Activated T-cell treated with anti-CD3 and anti-CD28 coated beads, Interleukin-2, amount 50 U/mL, for 48 hours (primary cell): ENCODE measurements at places on chromosomes 16 and 17.

- DNase-seq = no peak
Measured at GRCh38 chr16:51271156-51271701, 120.2 kb upstream of the SALL1 start.

DNA sequence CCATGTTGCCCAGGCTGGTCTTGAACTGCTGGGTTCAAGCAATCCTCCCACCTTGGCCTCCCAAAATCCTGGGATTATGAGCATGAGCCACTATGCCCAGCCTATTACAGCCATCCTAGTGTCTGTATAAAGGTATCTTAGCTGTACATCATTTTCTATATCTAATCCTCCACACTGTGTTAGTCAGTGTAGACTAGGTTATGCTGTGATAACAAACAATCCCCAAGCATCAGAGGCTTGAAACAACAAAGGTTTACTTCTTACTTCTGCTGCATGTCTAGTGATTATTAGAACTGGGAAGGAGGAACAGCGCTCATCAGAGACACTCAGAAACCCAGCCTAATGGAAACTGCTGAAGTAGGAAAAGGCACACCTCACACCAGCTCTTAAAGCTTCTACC lies 68.1 kb downstream of the ERCC4 start:
- no peak for DNase-seq

GRCh38 chr17:82346342-82347300 lies 12.4 kb upstream of the TEX19 start:
- no peak for DNase-seq

DNA sequence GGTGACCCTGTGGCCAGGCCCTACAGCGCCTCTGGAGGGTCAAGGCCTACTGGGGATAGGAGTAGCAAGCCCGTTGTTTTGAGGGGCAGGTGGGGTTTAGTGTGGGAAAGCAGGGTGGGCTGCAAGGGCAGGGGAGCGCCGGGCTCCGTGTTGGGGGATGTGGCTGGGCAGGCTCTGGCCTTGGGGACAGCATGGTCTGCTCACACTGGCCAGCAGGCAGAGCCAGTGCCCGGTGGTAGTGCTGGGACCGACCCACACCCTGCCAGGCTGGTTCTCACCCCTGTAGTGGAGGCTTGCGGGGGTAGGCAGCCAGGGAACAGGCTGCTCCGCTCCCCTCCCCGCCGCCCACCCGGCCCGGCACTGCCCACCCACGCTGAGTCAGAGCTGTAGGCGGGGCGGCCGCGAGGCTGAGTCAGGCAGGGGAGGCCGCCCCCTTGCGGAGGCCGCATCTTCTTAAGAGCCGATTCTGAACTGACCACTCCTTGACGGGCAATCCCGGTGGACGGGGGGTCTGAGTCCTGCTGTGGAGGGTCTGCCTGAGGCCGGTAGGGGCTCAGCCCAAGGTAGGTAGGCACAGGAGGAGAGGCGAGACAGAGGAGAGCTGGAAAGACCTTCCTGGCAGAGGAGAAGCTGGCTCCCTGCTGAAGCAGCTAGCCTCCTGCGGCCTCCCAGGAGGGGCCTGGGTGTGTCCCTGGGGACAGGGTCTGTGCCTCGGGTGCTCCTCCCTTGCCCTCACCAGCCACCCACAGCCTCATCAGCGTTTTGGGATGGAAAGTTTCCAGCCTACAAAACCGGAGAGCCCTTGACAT lies 62.4 kb downstream of the BAIAP2 start:
- peak; percentile 75 for DNase-seq

GRCh38 chr17:30557916-30558685 lies 80.9 kb downstream of the GOSR1 start:
- DNase-seq = peak; percentile 7
